NCI-H524 (cell line): ENCODE measurements at places on chromosomes 4 and X.

GRCh38 chr4:138901177-138901576, 114.4 kb upstream of the NOCT start:
- DNase-seq, result no peak

GRCh38 chr4:109444182-109444844, 10.7 kb downstream of the SEC24B start:
- no peak for DNase-seq

DNA sequence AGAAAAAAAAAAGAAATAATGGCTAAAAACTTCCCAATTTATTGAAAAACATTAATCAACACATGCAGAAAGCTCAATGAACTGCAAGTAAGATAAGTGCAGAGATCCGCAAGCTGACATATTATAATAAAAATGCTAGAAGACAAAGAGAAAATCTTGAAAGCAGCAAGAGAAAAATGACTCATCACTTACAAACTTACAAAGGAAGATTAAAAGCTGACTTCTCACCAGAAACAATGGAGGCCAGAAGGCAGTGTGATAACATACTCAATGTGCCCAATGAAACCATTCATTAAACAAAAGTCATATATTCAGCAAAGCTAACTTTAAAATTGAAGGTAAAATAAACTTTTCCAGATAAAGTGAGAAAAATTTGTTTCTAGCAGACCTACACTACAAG, 7.3 kb upstream of the BRWD3 start:
- no peak for DNase-seq

DNA sequence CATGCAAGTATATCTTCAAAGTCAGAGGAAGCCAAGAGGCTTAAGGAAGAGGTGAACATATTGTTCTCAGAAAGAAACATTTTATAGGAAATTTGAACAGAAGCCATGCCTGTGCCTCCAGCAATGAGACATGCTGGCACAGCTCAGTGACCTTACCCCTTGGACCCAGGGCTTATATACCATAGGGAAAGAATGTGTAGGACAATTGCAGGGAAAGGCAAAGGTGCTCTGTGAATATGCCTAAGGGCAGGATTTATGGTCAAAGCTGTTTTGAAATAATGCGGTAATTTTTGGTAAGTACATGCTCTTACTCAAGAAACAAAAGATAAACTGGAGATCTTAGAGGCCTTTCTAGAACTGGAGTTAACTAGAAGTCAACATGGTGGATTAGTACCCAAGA, 568.8 kb downstream of the GRID2 start:
- no peak for DNase-seq

GRCh38 chr4:89242864-89243732, 64.5 kb downstream of the GPRIN3 start:
- peak; percentile 32 for DNase-seq

DNA sequence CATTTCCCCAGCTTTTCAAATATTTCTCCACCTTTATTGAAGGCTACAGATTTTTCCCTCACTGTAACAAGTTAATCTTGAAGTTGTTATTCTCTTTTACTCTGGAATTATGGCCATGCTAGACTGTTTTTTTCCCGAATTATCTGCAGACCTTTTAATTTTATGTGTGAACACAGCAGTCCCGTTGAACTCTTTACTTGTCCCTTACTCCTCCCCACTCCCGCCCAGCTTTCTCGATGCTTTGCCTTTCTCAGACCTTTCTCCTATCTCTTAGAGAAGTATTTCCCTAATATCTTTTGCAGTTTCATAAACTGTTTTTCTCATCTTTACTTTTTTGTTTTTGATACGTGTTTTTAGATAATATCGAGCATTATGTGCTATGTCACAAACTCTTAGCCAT, 776 bp downstream of the CEP44 start:
- DNase-seq, result no peak

DNA sequence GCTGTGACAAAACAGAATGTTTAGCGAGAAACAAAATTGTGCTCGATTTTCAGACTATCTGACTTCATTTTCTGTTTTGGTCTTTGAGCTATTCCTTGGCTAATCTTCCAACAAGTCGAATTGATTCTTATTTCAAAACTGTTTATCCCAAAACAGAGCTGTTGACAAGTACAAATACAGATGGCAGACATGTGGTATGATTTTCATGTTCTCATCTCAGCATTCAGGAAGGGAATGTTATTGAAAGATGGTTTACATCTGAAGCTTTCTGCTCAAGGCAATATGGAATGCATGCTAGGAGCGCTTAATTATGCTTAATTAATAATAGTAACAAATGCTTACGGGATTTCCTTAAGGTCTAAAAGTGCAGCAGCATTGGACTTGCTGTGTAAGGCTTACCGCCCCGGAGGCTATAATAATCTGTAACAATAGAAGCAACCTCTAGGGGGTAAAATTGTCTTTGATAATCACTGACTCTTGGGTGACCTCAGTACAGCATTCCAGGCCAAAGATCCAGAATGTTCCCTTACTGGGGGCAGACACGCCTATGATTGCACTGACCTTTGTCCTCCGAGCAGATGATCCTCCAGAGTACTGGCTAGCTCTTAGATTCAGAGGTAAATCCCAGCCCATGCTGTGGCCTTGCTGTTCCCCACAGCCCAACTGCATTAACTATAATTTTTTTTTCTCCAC, 16.4 kb downstream of the LSM6 start:
- DNase-seq, result no peak

DNA sequence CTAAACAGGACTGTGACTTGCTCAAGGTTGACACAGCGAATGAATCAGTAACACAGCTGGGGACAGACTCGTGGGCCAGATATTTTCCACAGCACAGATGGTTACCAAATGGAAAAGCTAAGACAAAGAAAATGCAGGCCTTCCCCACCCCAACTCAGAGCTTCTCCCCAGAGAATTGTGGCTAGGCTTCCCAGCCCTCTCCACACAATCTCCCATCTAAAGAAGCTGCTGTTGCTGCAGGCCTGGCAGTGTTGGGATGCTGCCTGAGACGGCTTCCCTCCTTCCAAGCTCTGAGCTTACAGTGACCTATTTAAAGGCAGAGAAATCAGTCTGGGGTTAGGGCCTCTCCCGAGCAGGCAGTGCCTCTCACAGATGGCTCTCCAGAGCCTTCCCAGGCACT, 46.5 kb upstream of the PGRMC1 start:
- peak; percentile 18 for DNase-seq

DNA sequence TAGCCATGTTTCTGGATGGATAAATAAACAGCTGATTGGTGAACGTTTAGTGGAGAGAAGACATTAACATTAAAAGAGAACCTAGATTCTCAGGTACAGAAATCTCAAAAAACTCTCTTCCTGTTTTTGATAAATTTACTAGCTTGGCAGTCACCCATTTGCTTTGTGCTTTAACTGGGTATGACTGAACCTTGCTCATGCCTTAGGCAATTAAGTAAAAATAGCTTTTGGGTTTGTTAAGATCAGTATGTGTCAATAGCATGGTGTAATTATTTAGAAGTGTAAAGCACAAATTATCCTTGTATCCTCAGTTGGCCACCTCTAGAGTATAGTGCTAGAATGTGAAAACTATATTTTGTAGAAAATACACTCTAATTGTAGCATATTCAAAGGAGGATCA, 200.0 kb downstream of the CFAP299 start:
- no peak for DNase-seq

GRCh38 chr4:168618577-168619265, 121.9 kb downstream of the PALLD start:
- DNase-seq, result no peak

DNA sequence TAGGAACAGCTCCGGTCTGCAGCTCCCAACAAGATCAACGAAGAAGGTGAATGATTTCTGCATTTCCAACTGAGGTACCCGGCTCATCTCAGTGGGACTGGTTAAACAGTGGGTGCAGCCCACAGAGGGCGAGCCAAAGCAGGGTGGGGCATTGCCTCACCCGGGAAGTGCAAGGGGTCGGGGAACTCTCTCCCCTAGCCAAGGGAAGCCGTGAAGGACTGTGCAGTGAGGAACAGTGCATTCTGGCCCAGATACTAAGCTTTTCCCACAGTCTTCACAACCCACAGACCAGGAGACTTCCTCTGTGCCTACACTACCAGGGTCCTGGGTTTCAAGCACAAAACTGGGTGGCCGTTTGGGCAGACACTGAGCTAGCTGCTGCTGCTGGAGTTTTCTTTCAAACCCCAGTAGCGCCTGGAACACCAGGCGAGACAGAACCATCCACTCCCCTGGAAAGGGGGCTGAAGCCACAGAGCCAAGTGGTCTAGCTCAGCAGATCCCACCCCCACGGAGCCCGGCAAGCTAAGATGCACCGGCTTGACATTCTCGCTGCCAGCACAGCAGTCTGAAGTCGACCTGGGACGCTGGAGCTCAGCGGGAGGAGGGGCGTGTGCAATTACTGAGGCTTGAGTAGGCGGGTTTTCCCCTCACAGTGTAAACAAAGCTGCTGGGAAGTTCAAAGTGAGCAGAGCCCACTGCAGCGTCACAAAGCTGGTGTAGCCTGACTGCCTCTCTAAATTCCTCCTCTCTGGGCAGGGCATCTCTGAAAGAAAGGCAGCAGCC, 84.6 kb downstream of the THOC2 start:
- no peak for DNase-seq

- no peak for DNase-seq
Observed at GRCh38 chr4:101724093-101724492, 66.4 kb upstream of the BANK1 start.

GRCh38 chr4:127007305-127007704, 625.5 kb upstream of the INTU start:
- DNase-seq, result no peak

DNA sequence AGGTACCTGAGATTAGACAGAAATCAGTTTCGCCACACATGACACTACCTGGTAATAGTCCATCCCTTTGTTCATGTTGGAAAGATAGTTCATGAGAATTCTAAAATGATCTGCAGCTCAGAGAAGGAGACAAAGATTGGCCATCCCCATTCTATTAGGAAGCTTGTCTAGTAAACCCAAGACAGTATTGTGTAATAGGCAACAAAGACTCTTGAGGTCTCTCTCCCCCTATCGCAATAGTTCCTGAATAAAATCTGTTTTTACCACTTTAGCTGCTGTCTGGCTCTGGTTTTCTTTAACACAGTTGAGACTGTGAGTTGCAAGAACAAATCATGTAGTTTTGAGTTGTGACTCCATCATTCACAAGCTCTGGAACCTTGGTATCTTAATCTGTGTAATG, 14.8 kb upstream of the BBS7 start:
- no peak for DNase-seq

DNA sequence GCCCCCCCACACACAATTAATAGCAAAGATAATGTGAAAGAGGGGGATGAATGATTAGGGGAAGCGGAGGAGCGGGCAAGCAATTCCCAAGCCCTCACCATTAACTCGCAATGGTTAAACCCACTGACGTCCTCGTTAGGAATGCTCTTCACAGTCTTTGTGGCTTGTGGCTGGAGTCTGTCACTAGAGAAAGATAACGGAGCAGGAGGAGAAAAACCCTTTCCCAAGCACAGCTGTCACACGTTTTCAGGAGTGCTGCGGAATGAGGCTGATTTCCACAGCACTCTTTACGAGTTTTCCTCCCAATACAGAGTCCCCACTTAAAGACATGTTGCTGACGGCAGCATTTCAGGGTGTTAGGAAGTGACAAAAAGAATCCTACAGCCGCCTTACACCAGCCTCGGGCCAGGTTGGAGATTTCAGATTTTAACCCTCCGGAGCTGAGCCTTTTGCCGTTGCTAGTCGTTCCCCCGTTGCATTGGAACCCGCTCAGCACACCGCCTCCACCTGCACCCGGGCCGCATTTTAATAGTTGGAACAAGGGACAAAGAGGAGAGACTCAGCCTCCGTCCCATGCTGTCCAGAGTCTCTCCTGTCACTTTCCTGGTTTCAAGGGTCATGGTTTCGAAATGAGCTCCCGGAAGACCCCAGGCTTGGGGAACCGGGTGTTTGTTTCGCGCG, 92.2 kb downstream of the GEMIN8 start:
- peak; percentile 51 for DNase-seq

DNA sequence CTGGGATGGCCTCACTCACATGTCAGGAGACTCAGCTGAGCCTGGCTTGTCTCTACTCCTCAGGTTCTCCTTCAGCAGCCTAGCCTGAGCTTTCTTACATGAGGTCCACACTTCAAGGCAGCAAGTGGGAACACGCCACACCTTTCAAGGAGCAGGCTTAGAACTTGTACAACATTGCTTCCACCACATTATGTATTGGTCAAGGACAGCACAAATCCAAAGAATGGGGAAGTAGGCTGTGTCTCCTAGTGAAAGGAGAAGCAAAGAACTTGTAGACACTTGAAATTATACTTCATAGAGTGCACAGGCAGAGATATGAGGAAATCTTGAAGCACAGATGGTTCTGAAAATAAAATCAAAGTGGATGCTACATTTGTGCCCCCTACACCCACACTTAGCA, 120.9 kb upstream of the NOCT start:
- no peak for DNase-seq
